ENCODE measurements at places on chromosomes 5 and 9. TPM values are rescaled to one million over a fixed set of nuclear protein-coding genes. Genes with fewer than 3 reads are reported as not detected.

Gene PFN3
- total RNA-seq: not detected

Gene ARL14EPL
- not detected for total RNA-seq

Gene TICAM2
- 5.7 TPM for total RNA-seq

Gene GFI1B
- total RNA-seq: not detected

Gene SPATA9
- total RNA-seq: 0.35 TPM

Gene MEIKIN
- not detected for total RNA-seq

Gene WDR38
- not detected for total RNA-seq

DNA sequence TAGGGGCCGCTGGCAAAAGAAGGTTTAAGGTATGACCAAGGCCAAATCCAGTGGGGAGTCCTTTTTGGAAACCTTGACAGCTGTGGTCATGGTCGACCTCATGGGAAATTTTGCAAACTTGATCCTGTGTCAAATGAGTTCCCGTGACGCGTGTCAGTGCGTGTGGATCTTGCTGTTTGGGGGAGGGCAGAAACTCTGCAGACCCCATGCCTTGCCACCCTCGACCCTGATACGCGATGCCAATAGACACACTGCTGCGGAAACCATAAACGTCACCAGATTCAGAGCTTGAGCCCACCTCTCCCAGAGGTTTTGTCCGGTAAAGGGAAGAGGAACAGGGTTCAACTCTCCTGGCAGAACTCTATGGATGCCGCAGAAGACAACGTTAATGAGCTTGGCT, 104.7 kb downstream of the ADAMTS2 start:
- no peak for DNase-seq

DNA sequence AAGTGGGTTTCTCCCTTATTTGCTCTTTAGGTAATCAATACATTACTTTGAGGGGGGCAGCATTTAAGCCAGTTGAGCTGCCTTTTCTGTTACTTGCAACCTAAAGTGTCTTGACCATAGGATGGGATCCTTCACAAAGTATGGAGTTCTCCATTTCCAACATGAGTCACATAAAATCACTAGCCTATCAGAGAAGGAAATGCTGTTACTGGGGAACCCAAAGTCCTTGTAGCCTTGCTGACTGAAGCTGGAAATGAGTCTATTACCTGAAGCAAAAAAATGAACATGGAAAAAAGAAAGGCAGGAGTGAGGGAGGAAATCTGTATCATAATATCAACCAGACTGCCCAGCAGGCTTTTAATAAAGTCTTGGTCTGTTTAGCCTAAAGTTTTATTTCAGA, 42.8 kb upstream of the SLIT3 start:
- DNase-seq: no peak

DNA sequence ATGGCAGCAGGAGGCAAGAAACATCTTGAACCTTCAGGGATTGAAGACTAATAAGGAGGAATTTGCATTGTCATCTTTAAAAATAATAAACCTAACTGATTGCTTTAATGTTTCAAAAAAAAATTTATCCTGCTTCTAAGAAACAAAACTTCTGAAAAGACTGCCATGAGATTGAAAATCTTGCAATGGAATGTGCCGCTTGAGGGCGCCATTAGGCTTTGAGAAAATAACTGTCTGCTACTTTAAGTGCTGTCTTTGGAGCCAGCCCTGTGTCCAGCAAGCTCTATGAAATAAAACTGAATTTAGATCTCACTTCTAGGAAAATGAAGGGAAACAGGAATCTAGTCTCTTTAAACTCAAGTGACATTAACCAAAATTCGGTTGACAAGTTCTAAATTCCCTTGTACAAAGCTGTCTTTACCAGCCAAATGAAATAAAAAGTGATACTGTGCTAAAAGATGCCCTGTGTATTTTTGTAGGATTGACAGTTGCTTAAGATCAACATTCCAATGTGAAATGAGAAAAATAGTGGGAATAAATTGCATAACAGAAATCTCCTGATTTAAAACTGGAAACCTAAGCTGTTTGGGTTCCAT, 79.4 kb downstream of the ESM1 start:
- no peak for DNase-seq

DNA sequence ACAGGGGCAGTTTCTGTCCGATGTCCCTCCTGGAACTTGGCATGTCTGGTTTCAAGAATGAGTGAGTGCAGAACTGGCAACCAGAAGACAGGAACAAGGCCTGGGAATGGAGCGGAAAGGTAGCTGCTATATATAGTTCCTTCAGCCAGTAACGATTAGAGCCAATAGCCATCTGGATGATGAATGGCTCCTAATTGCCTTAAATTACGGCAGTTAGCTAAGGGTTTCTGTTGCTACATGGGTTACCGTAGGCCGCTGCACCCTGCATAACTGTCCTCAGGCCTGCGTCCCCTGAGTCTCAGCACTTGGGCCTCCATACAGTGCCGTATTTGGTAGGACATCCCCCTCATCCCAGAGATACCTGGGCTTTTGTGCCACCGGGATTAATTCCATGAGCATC, 29.4 kb downstream of the WWC1 start:
- DNase-seq: no peak

DNA sequence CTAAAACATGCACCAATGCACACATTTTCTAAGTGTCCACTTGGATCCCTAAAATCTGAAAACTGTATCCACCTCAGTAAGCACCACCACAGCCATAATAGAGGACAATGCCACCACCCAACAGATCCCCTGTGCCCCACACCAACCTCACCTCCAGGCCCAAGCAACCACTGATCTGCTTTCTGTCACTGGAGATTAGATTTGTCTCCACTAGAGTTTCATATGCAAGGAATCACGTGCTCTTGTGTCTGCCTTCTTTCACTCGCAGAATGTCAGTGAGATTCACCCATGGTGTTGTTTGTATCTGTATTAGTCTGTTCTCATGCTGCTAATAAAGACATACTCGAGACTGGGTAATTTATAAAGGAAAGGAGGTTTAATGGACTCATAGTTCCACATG, 216.1 kb upstream of the WWC1 start:
- no peak for DNase-seq

- DNase-seq: no peak
These were observed 7.8 kb upstream of the MSANTD3 start for GRCh38 chr9:100419166-100419565.

- DNase-seq: no peak
These were observed 15.8 kb downstream of the ZDHHC21 start for GRCh38 chr9:14677396-14677795.

GRCh38 chr5:160887780-160888179, 35.8 kb upstream of the ATP10B start:
- no peak for DNase-seq

DNA sequence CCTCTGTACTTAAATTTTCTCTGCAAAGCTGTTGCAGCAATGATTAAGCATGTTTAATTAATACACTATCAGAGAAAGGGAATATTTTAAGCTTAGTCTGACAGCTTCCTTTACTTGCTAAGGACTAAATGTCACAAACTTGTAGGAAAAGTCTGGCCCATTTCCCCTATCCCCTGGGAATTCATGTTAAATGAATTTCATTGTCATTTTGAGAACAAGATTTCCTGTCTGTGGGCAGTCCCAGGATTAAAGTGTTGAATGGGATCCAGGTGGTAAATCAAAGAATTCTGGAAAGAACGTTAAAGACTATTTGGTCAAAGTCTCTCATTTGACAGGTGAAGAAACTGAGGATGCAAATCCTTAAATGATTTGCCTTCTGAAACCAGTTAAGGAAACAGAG, 214.8 kb downstream of the MPDZ start:
- no peak for DNase-seq

DNA sequence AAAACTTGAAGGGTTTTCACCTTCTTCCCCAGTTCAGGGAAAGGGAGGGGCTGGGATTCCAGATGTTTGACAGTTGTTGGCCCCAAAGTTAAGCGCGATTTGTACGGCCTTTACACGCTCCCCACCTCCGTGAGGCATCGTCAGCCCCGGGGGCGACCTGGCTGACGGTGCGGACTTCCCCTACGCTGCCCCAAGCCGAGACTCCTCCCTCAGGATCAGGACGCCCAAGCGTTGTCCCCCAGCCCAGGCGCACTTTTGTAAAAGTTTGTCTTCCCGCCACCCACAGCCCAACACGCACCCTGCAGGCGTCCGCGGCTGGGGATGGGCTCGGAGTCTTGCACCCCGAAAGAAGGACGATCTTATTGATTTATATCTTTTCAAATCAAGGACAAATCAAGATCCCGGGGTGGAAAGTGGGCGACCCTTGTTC, 713 bp downstream of the MOB3B start:
- no peak for DNase-seq

DNA sequence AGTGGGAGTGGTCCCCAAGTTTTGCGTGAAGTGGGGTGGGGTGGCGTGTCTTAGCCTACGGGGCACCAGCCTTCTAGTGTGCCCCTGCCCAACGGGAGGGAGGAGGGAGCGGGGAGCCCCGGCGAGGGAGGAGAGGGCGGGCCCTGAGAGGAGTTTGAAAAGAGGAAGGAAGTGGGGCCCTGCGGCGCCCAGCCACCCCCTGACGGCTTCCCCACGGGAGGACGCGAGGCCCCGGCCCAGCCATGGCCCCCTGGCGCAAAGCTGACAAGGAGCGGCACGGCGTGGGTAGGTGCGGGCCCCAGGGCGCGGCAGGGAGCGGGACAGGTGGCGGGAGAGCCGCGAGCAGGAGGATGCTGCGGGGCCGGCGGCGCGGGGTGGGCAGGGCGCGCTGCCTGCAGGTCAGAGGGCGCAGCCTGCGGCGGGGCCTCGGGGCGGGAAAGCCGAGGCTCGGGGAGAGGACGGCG, at the start of gene DOCK2:
Gene DOCK2, plus strand, starts transcription at position 191 of the 464 bp plus-strand sequence. Its CDS starts 52 bp downstream, at position 243.
- no peak for DNase-seq

DNA sequence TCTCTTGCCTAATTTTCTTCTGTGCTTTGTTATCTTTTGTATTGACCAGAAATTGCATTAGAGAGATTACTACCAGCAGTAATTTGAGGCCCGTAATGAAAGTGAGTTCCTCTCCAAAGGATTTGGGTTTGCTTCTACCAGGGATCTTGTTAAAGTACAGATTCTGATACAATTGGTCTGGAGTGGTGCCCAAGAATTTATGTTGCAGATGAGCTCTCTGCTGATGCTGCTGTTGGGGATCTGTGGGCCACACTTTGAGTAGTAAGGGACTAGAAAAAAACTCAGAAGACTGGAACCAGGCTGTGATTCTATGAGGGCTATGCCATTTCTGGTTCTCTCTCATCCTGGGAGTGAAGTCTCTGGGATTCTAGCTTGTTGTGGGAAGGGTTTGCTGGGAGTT, 192.2 kb downstream of the SEC61B start:
- DNase-seq: no peak

GRCh38 chr9:91937056-91937455, 13.0 kb downstream of the ROR2 start:
- DNase-seq: no peak

- no peak for DNase-seq
These were observed 580.2 kb downstream of the EFNA5 start for GRCh38 chr5:107090506-107090905.

GRCh38 chr5:80083101-80083890, 48.1 kb downstream of the THBS4 start:
- no peak for DNase-seq

- no peak for DNase-seq
These were observed 23.2 kb downstream of the TPPP start for GRCh38 chr5:669842-670395.

GRCh38 chr9:89687188-89687587, 82.4 kb downstream of the GADD45G start:
- no peak for DNase-seq

DNA sequence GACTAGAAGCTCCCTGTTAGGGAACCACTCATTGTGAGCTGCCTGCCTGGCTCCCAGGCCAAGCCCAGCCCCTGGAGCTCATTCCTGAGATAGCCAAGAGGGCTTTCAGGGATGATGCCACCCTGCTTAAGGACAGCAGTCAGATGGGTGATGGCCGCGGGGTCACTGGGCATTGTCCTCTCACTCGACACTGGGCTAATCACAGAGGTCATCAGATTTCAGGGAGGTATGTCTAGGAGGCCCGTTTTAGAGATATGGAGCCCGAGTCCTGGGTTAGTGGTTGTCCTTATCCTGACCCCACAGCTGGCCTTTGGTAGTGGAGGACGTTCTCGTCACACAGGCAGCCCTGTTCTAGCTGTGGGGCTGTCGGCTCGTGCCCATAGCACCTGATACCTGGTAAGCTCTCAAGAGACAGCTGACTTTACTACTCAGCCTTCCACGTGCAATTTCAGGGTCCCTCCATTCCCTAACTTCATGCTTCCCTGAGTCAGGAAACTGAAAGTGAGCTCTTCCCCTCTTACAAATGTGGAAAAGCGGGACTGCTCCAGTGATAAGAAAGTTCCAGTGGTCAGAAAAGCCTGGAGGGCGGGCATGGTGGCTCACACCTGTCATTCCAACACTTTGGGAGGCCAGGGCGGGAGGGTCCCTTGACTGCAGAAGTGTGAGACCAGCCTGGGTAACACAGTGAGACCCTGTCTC, 7.1 kb upstream of the PTGES start:
- no peak for DNase-seq

DNA sequence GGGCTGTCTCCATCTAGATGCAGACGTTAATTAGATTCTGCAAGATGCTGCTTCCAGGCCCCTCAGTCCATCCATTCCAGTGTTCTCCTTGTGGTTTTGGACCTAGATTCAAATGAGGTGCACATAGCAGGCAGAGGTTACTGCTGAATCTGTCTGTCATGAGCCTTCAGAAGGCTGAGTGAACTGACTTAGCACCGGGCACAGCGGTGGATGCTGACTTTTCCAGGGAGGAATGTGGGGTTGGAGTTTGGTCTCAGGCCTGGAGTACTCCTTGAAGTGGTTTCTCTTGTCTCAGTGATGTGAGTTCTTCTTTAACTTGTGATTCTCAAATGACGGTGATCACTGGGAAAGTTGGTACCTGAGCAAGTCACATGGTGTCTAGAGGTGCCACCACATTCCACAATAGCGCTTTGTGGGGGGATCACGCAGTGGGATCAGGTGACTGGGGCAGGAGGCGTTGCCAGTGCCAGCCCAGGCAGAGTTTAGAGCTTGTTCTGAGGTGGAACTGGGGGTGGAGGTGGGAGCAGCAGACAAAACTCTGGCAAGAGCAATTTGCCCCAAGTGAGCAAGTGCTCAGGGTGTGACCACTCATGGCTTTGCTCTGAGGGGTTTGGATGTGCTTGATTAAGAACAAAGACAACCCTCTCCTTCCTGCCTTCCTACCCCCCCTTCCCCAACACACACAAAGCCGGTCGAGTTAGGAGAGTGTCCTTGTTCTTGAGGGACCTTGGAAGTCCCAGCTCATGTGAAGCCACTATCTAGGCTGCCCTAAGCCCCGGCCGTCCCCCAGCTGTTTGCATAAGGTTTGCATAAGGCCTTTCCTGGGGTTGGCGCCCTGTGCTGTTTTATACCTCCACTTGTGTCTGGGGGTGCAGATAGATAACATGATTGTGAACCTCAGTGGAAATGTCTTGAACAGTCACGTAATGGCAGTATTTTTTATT, 25.1 kb downstream of the JADE2 start:
- DNase-seq: no peak

GRCh38 chr9:1184146-1184545, 134.0 kb downstream of the DMRT2 start:
- DNase-seq: no peak

DNA sequence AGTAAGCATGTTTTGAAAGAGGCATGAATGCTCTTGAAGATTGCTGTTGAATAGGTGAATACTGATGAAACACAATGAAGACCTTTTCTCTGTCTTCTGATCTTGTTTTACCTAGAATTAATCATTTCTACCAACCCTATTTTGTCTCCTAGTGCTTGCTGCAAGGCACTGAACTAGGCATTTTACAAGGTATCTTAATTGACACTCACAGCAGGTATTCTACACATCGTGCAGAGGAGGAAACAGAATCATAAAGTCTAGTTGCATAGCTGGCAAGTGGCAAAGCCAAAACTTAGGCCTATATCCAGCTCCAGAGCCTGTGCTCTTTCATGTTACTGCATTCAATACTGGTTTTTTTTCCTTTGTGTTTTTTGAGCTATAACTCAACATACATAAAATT, 50.7 kb downstream of the CTNNA1 start:
- DNase-seq: no peak

- no peak for DNase-seq
These were observed 88.6 kb downstream of the JAK2 start for GRCh38 chr9:5073701-5074100.
